Activated CD8-positive, alpha-beta T cell treated with anti-CD3 and anti-CD28 coated beads for 36 hours (primary cell): ENCODE measurements at places on chromosomes 2 and 18. TPM values are rescaled to one million over a fixed set of nuclear protein-coding genes. Genes with fewer than 3 reads are reported as not detected.

DNA sequence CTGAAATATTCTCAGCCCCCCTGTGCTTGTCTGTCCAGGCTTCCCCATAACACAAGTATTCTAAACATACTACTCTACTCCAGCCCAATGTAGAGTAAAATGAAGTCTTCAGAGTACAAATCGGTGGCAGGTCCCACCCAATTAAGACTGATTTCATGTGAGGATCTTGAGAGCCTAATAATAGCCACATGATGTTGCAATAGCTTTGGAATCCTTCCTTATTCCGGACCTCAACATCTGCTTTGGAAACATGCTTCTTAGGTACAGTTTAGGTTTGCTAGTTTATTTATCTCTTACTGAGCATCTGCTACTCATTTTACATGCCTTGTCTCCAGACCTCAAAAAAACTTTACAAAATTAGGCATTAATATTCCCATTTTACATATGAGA, 207.3 kb upstream of the RAB6C start:
- no peak overlapping the region for H3K4me3 ChIP-seq
- H3K27me3 ChIP-seq, result peaks cover 2% of the 10 kb centered on the region
- no peaks in the 10 kb centered on the region for H3K36me3 ChIP-seq
- no peak for DNase-seq
- no peaks in the 10 kb centered on the region for H3K4me1 ChIP-seq

DNA sequence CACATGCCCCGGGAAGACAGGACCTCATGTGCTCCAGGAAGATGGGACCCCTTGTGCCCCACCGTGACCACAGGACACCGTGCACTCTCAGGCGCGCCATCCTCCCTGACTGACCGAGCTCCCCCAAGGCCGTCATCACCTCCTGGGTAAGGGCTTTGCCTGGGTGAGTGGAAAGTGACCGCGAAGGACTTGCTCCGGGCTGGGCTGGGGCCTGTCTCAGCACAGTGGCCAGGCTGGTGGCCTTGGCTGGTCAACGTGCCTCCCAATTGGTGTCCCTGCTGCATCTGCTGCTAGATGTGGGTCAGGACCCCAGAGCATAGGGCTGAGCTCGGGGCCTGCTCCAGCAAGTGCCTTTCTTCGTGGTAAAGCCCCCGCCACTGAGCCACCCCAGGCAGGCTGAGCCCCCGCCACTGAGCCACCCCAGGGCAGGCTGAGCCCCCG, 69.7 kb upstream of the CTDP1 start:
- no peaks in the 10 kb centered on the region for H3K36me3 ChIP-seq
- no peaks in the 10 kb centered on the region for H3K4me1 ChIP-seq
- no peak overlapping the region for H3K27ac ChIP-seq
- DNase-seq, result no peak
- no peak overlapping the region for H3K4me3 ChIP-seq
- H3K27me3 ChIP-seq, result no peaks in the 10 kb centered on the region

DNA sequence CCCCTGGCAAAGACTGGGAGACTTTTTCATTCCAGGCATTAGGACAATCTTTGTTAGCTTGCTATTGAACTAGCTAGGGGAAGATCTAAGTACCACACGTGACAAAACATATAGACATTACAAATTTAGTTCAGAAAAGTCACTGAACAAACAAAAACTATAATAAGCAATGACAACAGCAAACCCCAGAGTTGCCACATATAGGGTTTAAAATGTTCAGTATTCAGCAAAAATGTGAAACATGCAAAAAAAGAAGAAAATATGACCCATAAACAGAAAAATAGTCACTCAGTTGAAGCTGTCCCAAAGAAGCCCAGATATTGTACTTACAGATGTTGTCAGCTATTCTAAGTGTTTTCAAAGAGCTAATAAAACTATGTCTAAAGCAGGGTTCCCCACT, 431.1 kb upstream of the CDH2 start:
- H3K36me3 ChIP-seq, result no peaks in the 10 kb centered on the region
- H3K4me1 ChIP-seq, result no peaks in the 10 kb centered on the region

EPAS1 gene
- 12.2 TPM for total RNA-seq

PPP4R3B gene
- 80.6 TPM for total RNA-seq

CTAGE1 gene
- total RNA-seq, result not detected
